ENCODE measurements at places on chromosomes 16 and 17.

DNA sequence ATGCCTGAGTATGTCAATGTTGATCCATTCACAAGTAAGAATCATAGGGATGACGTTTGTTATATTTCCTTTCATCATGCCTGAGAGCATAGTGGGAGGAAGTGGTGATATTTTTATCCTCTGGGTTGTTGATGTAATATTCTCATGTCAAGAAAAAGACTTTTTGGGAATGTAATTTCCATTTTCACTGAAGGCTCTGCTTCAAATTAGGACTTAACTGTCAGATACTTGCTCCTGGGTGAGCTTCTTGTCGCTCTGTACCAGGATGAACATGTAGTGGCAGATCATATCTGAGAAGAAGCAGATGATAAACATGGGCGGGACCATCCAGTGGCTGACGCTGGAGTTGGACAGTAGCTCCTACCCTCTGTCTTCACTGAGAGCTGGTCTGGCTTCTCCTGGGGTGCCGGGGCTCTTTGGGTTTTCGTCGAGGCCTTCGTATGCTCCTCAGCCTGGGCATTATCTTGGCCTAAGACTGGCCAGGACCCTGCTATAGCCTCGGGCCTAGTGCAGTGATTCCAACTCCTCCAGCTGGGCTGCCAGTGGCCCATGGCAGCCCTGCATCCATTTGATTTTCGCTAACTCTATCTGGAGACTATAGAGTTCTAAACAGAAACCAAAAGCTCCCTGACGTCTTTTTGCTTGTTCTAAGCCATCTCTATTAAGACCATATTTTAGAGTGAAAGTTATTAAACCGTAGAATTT lies 19.7 kb downstream of the CYB5B start:
- peak; percentile 44 for DNase-seq

DNA sequence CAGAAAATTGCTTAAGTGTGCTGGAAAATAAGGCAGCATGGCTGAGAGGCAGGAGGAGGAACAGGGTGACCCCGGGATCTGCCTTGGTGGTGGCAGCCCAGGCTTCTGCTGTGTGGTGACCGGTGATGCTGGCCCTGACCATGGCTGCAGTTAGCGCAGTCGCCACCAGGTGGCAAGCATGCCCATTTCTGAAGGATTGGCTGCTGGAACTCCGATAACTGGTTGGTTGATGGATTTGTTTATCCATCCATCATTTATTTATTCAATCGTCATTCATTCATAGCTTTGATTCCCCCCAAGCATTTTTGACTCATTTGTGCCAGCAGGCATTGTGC lies 29.1 kb upstream of the ITGA3 start:
- peak; percentile 88 for DNase-seq

DNA sequence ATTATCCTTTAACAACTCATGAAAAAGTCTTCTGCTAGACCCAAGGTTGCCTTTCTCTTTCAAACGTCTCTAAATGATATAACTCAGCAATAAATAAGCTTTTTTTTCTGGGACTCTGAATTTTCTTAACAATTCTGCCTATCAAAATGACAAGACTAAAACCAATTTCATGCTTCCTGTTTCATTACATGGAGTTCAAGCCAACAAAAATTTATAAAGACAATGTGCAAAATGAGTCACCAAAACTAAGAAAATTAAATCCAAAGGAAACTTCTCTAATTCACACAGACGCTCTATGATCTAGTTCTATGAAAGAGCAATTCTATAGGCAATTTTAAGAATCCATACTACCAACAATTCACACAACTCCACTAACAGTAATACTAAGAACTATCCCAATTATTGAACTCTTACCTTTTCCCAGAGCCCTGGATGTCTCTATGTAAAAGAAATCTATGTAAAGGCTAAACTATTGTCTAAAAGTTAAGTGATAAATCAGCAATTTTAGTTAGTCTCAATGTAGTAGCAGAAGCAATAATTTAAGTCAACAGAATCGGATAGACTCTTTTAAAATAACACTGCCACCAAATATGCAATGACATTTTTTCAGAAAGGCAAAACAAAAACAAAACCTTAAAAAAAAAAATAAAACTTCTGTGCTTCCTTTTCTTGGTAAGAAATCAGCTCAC lies 44.2 kb downstream of the ZZEF1 start:
- no peak for DNase-seq

DNA sequence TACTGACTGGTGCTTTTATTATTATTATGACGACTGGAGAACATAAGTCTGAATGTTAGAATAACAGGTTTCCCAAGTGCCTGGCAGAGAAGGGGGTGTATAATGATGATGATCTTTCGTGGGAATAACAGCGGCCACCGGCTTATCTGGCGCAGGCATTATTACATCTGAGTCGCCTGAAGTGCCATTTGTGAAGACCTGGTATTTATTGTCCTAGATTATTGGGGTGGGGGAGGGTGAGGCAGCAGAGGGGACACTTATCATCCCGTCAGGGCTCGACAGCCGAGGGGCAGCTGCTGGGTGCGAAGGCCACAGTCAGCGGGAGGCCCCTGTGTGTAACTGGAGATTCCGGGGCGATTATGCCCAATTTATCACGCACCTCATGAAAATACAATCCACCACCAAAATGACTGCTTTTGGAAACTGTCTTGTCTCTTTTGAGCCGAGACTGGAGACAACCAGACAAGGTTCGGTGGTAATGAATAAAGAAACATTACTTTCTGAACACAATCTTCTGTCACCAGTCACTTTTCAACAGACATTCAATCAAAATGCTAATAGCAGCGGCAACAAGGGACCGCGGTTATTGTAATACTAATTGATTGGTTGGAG lies 199.3 kb downstream of the CCDC182 start:
- no peak for DNase-seq

DNA sequence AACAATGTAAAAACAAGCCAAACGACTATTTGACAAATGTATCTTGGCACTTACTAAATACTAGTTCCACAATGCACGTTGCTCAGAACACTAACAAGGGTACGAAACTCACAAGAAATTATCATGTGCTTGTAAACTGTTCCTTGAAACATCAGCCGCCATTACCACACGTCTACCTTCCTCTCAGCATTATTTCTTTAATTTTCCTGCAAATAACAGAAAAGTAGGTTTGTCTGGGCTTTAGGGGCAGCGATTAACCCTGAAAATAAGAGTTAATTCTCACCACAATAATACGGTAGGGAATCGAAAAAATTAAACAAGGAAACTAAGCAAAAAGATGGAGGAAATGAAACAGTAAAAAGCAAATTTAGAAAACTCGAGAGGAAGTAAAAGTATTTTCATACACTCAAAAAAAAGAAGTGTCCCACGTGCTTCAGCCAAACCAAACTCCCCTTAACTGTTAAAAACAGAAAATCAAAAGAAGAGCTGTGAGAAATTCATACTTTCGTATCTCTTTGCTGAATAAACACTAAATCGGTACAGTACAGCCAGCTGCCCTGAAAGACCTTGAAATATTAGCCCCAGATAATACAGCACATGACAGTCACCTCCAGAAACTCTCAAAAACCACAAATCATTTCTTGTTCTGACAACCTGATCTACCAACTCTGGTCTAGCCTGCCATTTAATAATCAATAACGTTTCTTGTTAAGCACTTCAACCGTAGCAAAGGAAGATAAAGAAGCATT lies 1.2 kb downstream of the ARHGAP17 start:
- DNase-seq: no peak

- DNase-seq: no peak
These were observed 6.1 kb upstream of the SPN start for GRCh38 chr16:29656688-29657523.

- DNase-seq: no peak
These were observed 32.1 kb downstream of the NDE1 start for GRCh38 chr16:15682105-15682570.

DNA sequence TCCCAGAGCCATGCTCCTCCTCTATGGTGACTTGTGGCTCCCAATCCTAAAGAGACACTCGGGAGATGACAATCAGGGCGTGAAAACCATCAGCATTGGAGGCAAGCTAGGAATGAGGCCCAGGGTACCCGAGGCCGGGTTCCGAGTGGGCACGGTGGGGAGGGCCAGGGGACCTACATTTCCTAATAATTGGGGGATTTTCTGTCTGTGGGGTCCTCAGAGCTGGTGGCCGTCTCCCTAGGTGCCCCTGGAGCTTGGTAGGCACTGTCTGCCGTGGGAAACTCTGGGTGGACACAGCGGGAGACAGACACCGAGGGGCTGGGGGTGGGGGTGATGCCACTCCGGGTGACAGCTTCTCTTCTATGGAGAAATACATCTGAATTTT lies 312.5 kb upstream of the TNRC6C start:
- no peak for DNase-seq

GRCh38 chr16:82071421-82071820 lies 36.4 kb downstream of the HSD17B2 start:
- no peak for DNase-seq

DNA sequence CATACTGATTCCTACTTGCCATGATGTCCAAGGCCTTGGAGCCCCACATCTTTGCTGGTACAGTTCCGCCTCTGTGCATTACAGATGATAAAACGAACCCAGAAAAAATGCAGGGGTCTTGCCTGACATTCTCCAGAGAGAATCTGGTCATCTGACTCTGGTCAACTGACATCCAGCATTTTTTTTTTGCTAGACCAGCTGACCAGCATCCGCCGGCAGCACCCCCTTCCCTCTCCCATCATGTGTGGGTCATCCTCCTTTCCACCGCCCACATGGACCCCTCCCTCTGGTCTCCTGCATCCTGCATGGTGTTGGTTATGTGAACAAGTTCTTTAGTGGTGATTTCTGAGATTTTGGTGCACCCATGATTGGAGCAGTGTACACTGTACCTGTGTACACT lies 47.1 kb downstream of the CDH1 start:
- no peak for DNase-seq

DNA sequence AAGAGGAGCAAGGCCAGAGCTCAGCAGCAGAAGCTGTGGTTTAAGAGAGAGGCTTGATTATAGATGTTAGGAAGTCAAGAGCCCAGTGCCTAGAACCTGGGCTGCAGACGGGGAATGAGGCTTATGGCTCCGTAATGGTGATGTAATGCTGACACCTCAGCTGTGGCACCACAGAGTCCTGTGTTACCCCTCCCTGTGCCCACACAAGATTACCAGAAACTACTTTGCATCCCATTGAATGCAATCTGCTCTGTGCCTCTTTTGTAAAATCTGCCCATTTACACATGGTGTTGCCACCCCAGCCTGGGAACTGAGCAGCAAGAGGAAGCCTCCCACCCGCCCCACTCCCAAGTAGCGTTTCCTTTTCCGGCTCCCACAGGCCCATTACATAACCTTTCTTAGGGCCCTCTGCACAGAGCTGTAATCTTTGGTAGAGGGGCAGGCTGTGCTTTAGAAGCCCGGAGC lies 57.0 kb downstream of the PITPNC1 start:
- DNase-seq: no peak

GRCh38 chr17:62882284-62882683 lies 74.2 kb upstream of the MARCHF10 start:
- DNase-seq: no peak
